Stimulated activated CD4-positive, alpha-beta T cell treated with anti-CD3 and anti-CD28 coated beads, Interleukin-1b, Interleukin-23, amount 100 ng/mL, for 1 hour (primary cell): ENCODE measurements at places on chromosomes 1 and 21.

DNA sequence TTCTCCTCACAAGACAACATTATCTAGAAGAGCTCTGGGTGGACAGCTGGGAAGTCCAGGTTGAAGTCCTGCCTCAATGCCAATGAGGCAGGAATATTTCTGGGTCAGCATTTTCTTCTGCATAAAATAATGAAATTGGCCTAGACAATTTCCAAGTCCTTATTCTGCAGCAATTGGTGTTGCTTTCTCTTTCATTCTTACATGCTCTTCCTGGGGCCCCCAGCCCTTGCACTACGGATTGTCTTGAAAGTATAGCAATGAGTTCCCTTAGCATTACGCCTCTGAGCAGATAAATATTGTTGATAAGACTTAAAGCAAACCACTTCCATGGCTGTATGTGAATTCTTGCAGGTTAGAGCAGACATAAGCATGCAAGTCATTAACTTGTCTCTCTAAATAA is 188.5 kb downstream of the TGFBR3 start:
- no peak for DNase-seq

GRCh38 chr1:168085401-168085872 is 51.3 kb downstream of the GPR161 start:
- no peak for DNase-seq

DNA sequence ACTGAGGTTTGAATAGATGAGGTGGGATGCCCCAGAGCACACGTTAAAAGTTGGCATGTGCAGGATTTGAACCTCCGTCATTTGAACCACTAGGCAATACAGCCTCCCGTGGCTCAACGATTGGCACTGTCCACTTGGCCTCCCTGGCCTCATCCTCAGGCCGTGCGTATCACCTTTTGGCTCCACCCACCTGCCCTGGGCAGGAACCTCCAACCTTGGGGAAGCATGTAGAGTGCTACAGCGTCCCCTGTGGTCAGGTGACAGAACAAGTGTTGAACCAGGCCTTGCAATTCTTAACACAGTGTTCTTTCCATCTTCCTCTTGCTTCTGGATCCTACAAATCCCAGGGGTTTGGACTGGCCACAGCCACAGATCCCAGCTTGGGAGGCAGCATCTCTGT is 112.6 kb downstream of the PAX7 start:
- no peak for DNase-seq

GRCh38 chr1:8987881-8988617 is 38.2 kb downstream of the SLC2A7 start:
- DNase-seq = peak; percentile 55

GRCh38 chr1:158274797-158275196 is 14.9 kb upstream of the CD1C start:
- DNase-seq = no peak

GRCh38 chr1:26827663-26828062 is 1.2 kb downstream of the ZDHHC18 start:
- DNase-seq = no peak

- DNase-seq = no peak
These were observed 7.2 kb upstream of the SEMA4A start for GRCh38 chr1:156146020-156146768.
